ENCODE measurements at places on chromosomes 4 and X. TPM values are rescaled to one million over a fixed set of nuclear protein-coding genes. Genes with fewer than 3 reads are reported as not detected.

- DNase-seq: no peak
- H3K4me3 ChIP-seq: no peak overlapping the region
- H3K4me1 ChIP-seq: no peaks in the 10 kb centered on the region
- H3K27me3 ChIP-seq: no peaks in the 10 kb centered on the region
- no peaks in the 10 kb centered on the region for H3K36me3 ChIP-seq
These were observed 127.5 kb downstream of the PJA1 start for GRCh38 chrX:69037786-69038185.

The CENPU gene
- total RNA-seq: 16.6 TPM

GRCh38 chr4:36024901-36025660 is 219.2 kb downstream of the ARAP2 start:
- H3K27ac ChIP-seq: no peak overlapping the region
- no peak for DNase-seq
- H3K4me1 ChIP-seq: no peaks in the 10 kb centered on the region
- H3K27me3 ChIP-seq: no peaks in the 10 kb centered on the region
- no peak overlapping the region for H3K4me3 ChIP-seq
- H3K36me3 ChIP-seq: no peaks in the 10 kb centered on the region

DNA sequence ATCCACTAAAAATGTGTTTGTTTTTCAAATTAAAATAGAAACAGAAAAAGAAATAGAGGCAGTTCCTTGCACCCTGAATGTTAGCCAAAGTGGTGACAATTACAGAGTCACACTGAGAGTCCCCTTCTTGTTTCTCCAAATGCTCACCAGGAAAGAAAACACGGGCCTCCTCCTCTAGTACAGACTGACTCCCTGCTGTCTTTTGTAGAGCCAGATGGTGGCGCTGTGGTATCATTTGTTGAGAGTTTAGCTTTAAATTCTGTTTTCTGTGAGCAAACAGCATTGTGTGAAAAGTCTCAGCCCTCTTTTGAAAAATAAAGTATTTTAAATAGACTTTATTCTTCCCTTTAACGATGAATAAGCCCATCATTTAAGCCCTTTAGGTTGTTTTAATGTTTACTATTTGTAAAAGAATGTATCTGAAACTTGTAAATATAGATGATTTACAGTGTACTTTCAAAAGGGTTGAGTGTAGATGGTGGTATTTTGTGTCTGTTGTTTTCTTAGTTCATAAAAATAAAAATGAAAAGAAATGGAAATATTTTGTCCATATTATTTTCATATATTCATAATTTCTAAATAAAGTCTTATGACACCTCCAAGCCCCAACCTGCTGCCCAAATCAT is 36.9 kb upstream of the ATOH1 start:
- no peak overlapping the region for H3K27ac ChIP-seq
- peak; percentile 20 for DNase-seq
- no peaks in the 10 kb centered on the region for H3K36me3 ChIP-seq
- no peaks in the 10 kb centered on the region for H3K4me1 ChIP-seq

DNA sequence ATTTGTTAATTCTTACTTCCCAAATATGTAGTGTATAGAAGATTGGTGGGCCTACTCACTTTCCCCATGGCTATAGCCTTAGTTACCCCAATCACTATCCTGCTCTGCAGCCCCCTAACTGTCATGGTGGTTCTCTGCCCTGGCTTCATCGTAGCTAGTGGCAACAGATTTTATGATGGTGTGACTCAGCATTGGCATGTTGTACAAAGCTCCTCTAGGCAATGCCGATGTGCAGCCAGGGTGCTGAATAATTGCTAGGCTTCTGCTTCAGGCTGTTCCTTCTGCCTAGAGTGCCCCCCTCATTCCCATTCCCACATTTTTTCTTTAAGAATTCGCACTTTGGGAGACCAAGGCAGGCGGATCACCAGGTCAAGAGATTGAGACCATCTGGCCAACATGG is 35.2 kb downstream of the AFF2 start:
- no peak for DNase-seq
- no peaks in the 10 kb centered on the region for H3K36me3 ChIP-seq
- no peak overlapping the region for H3K27ac ChIP-seq
- H3K27me3 ChIP-seq: no peaks in the 10 kb centered on the region

The NDNF gene
- total RNA-seq: 0.10 TPM

DNA sequence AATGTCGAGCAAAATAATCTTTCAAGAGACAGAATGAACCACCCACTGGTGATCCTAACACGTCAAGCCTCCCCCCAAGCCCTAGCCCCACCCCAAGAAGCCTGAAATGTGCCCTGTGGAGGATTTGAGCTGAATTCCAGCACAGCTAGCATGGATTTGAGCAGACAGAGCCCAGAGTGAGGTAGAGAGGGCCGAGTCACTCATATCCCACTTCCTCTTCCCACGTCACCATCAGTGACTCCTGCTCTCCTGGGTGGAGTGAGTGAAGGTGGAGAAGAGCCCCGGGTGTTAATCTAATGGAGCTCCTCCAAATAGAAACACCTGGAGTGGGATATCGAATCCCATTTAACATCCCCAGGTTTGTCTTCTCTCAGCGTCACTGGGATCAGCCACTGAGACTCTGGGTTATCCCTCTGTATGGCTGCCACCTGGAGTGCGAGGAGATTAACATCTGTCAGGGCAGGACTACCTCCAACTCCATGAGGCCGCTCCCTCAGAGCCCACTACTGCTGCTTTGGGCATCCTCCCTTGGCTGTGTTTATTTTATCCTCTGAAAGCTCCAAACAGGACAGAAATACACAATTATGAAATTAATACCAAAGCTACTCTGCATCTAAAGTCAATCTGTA is 136.6 kb downstream of the NWD2 start:
- no peak for DNase-seq
- no peak overlapping the region for H3K27ac ChIP-seq
- H3K4me1 ChIP-seq: no peaks in the 10 kb centered on the region
- no peaks in the 10 kb centered on the region for H3K27me3 ChIP-seq

The NHS gene
- total RNA-seq: 0.80 TPM

DNA sequence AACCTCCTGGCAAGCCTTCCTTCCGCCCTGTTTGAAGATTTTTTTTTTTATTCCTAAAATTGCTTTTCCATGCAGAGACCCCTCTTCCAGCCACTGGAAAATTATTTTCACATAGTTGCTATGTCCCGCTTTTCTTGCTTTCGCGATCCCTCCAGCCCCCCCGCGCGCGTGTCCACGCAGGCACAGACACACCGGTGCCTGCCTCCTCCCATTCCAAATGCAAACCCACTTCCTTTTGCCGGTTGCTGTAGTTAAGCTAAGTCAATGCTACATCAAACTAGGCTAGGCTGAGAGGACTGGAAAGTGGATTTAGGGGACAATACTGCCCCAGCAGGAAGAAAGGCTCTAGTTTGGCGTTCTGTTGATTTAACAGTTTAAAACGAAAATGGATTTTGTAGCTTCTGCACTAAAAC is 111.0 kb downstream of the DHX15 start:
- H3K27ac ChIP-seq: no peak overlapping the region
- H3K36me3 ChIP-seq: no peaks in the 10 kb centered on the region
- peaks cover 8% of the 10 kb centered on the region for H3K27me3 ChIP-seq
- H3K4me1 ChIP-seq: no peaks in the 10 kb centered on the region
- H3K4me3 ChIP-seq: peak overlapping the region; percentile 45
- no peak for DNase-seq

GRCh38 chrX:28787206-28787605 is 200.0 kb downstream of the IL1RAPL1 start:
- no peaks in the 10 kb centered on the region for H3K4me1 ChIP-seq
- H3K27me3 ChIP-seq: no peaks in the 10 kb centered on the region
- H3K36me3 ChIP-seq: no peaks in the 10 kb centered on the region
- H3K4me3 ChIP-seq: no peak overlapping the region

The MAP7D2 gene
- 7.6 TPM for total RNA-seq

- DNase-seq: no peak
- H3K36me3 ChIP-seq: no peaks in the 10 kb centered on the region
- H3K4me3 ChIP-seq: peak overlapping the region; percentile 67
- 0 out of 2 replicates have a peak, but pooled peaks cover 2% of the 10 kb centered on the region for H3K4me1 ChIP-seq
- H3K27ac ChIP-seq: no peak overlapping the region
These were observed 87.4 kb downstream of the ZXDA start for GRCh38 chrX:57822818-57823217.

- no peak for DNase-seq
- H3K27ac ChIP-seq: no peak overlapping the region
- no peaks in the 10 kb centered on the region for H3K4me1 ChIP-seq
- H3K27me3 ChIP-seq: no peaks in the 10 kb centered on the region
These were observed 34.2 kb upstream of the SULT1E1 start for GRCh38 chr4:69894186-69894585.

All from Panc1 (cell line).